ENCODE measurements at places on chromosomes 4 and X. TPM values are rescaled to one million over a fixed set of nuclear protein-coding genes. Genes with fewer than 3 reads are reported as not detected.

Gene ADRA2C
- total RNA-seq: 10.2 TPM

Gene VGLL1
- not detected for total RNA-seq

Gene OTUD6A
- total RNA-seq: not detected

Gene MAGEB17
- total RNA-seq: not detected

Gene LONRF3
- total RNA-seq: 3.2 TPM

Gene FRMPD4
- 0.04 TPM for total RNA-seq

Gene ZNF41
- total RNA-seq: 4.4 TPM

Gene WDR17
- total RNA-seq: 1.8 TPM

Gene PNCK
- total RNA-seq: 0.58 TPM

Data from A549 treated with DMSO at 1 μM for 4 hours (cell line).